ENCODE measurements at places on chromosomes 7 and 10.
A peak's percentile ranks its signal among the peaks of the same experiment; 100 is the strongest.

- no peak for DNase-seq
Observed at GRCh38 chr7:118040562-118040961, 143.4 kb upstream of the LSM8 start.

- no peak for DNase-seq
Observed at GRCh38 chr7:92944633-92945032, 108.3 kb upstream of the CDK6 start.

DNA sequence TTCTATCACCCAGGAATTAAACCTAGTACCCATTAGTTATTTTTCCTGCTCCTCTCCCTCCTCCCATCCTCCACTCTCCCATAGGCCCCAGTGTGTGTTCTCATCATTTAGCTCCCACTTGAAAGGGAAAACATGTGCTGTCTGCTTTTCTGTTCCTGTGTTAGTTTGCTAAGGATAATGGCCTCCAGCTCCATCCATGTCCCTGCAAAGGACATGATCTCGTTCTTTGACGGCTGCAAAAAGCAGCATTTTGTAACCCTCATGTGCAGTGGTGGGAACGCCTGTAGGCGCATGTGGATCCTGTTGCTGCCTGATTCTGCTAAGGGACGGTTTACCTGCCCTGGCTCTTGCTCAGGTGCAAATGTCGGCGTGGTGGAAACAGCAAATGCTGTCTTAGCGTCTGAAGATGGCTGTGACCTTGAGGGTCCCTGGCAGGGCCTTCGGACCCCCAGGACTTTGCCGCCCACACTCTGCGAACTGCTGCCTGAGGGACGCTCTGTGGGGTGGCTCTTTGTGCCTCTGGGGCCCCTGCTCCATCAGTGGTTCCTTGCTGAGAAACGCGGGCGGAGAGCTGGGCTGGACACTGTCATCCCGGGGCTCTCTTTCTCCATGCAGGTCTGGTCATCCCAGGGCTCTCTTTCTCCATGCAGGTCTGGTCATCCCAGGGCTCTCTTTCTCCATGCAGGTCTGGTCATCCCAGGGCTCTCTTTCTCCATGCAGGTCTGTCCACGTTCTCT, 5.6 kb upstream of the MTG1 start:
- DNase-seq, result no peak

GRCh38 chr7:151774951-151775350, 102.0 kb downstream of the PRKAG2 start:
- no peak for DNase-seq

DNA sequence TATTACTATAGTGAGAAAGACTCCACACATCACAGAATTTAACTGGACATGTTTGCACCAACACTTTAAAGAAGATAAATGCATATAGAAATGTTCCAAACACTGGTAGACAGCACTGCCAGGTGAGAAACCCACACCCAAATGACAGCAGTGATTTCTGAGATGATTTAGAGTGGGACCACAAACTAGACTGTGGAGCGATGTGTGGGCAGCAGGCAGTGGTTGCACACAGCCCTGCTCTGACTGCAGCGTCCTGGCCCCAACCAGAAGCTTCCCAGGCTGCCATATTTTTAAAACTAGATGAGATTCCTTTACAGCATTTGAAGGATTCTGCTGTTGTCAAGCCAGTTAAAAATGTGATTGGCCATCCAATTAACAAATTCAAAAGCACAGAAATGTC, 47.7 kb upstream of the COMMD3 start:
- DNase-seq, result no peak

- DNase-seq, result peak; percentile 66
Observed at GRCh38 chr7:116522247-116522646, 2.6 kb upstream of the CAV1 start.

DNA sequence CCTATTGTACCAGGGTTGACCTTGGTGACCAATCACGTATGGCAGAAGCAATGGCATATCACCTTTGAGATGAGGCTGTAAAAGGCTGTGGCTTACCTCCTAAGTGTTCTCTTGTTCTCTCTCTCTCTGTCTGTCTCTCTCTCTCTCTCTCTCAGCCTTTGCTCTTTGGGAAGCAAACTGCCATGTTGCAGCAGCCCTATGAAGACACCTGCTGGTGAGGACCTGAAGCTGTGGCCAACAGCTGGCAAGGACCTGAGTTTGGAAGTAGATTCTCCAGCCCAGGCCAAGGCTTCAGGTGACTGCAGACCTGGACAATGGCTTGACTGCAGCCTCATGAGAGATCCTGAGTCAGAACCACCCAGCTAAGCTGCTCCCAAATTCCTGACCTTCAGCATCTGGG, 161.4 kb downstream of the GPAM start:
- peak; percentile 5 for DNase-seq

DNA sequence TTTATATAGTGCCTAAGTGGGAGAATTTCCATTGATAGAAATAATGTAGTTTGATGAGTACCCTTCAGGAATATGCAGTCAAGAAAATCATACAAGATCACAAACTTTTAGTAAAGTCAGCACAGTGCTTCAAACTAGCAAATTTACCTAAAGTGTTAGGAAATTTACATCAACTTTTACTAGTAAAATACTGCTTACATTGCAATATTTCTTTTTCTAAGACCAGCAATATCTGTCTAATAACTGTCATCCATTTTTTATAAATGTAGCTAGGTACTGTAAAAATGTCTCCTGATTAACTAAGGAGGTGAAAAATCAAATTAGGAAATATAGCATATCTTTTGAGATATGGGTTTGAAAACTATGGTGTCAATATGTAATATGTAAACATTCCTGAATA, 405.4 kb downstream of the MDFIC start:
- DNase-seq, result no peak

- DNase-seq, result no peak
Observed at GRCh38 chr10:113047151-113047550, 97.1 kb downstream of the TCF7L2 start.

DNA sequence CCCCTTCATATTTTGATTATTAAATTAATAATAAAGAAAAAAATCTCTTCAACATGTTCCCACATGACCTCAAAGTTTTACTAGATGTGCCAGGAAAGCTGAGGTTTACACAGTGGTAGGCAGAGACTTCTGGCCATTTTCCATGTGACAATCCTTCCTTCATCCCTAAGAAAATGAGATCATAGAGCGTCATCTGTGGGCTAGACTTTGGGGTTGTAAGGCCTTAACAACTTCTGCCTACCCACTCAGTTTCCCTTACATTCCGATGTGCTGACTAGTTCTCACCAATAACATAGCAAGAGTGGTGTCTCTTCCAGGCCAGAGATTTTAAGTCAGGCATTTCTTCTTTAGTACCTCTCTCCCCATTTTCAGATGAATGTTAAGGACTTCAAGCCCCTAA, 171.1 kb upstream of the PHF14 start:
- no peak for DNase-seq

GRCh38 chr10:10332786-10333185, 684.9 kb upstream of the CELF2 start:
- DNase-seq, result no peak

DNA sequence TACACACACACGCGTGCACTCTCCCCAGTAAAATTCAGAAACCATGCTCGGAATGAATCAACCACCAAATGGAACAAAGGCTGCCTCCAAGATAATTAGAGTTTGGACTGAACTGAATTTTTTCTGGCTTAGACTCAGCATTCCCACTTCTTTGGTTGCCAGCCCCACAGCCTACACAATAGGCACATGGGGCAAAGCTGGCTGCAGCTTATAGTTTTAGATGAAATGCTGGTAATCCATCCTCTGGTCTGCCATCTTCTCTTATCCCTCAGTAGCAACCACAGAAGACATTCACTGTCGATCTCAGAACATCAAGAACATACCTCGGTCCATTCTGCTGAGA, 44.2 kb downstream of the PDE1C start:
- DNase-seq, result no peak

DNA sequence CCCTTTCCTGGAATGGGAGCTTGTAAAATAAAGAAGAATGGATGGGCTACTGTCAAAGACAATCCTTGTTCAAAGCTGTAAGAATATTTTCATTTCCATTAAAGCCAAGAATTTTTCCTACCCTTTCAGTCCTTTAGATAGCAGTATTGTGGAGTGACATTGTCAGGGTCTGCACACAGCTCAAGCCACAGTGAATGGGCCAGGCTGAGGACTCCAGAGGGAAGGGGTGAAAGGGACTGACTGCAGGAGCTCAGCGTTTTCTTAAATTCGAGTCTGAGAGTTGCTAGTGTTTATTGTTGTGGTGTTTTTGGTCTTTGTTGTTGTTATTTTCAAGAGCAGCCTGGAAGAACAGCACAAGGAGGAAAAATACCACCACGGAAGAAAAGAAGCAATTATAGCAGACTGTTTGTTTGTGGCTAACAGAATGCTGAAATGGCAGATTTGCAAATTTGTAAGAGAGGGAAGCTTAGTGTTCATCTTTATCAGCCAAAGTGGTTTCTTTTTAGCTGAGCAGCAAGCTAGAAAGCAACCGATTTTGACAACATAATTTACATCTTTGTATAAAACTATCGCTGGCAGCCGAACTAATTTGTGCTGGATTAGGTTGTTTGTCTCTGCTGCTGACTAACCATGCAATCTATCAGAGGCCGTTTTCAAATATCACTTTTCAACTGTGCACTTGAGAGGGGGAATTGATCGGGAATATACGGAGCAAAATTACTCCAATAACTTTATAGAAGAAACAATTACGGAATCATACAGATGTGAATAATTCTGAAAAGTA, 192.1 kb downstream of the LRMDA start:
- DNase-seq, result no peak

- no peak for DNase-seq
Observed at GRCh38 chr10:17206210-17206709, 4.8 kb upstream of the TRDMT1 start.

GRCh38 chr10:121774404-121774803, 153.4 kb downstream of the ATE1 start:
- no peak for DNase-seq

DNA sequence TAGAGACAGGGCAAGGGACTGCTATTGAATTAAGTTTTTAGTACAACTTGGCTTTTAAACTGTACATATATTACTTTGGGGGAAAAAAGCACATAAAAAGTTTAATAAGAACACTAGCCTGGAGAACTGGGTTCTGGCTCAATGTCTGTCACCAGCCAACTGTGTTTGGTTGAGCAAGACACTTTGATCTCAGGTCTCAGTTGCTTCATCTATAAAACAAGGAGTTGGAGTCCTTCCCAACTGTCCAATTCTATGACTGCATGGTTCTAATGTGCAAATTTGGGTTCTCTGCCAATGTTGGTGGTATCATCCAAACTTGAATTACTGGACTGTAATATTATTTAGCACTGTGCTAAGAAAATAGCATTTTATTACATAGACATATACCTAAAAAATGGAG, 50.3 kb downstream of the ATXN7L1 start:
- no peak for DNase-seq

DNA sequence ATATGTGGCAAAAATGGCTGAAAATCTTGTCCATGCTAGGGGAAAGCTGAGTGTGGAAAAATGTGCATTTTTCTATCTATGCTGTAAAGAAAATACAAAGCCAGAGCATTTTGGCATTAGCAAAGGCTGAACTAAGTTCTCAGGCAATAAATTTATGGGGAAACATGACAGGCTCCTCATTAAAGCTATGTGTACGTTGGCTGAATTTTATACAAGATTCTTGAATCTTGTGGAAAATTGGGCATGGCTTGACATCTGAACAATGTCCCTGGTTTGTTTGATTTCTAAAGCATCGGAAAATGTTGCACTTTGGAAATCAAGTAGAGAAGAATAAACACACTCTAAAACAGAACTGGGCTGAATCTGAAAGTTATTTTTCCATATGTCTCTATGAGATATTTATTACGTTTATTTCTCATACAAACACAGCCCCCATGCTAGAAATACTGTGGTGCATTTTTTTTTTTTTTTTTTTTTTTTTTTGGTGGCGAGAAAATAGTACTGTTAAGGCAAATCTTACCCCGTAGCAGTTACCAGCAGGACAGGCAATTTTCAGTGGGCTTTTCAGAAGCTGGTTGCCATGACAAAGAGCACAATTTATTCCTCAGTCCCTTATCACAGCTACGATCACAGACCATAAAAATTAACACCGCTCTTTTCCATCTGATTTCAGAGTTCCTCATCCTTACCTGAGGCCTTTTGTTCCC, 16.9 kb downstream of the CPA1 start:
- no peak for DNase-seq

DNA sequence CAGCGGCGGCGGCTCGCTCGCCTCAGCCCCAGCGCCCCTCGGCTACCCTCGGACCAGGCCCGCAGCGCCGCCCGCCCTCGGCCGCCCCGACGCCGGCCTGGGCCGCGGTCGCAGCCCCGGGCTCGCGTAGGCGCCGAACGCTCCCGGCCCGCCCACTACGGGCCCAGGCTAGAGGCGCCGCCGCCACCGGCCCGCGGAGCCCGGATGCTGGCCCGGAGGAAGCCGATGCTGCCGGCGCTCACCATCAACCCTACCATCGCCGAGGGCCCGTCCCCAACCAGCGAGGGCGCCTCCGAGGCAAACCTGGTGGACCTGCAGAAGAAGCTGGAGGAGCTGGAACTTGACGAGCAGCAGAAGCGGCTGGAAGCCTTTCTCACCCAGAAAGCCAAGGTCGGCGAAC, 18.2 kb upstream of the TSPAN33 start:
- peak; percentile 74 for DNase-seq

GRCh38 chr10:12405342-12406320, 56.3 kb downstream of the CAMK1D start:
- DNase-seq, result peak; percentile 16

- DNase-seq, result no peak
Observed at GRCh38 chr7:30660331-30661255, 21.7 kb downstream of the CRHR2 start.

GRCh38 chr7:142496545-142496991, 238.7 kb upstream of the PRSS58 start:
- peak; percentile 61 for DNase-seq

DNA sequence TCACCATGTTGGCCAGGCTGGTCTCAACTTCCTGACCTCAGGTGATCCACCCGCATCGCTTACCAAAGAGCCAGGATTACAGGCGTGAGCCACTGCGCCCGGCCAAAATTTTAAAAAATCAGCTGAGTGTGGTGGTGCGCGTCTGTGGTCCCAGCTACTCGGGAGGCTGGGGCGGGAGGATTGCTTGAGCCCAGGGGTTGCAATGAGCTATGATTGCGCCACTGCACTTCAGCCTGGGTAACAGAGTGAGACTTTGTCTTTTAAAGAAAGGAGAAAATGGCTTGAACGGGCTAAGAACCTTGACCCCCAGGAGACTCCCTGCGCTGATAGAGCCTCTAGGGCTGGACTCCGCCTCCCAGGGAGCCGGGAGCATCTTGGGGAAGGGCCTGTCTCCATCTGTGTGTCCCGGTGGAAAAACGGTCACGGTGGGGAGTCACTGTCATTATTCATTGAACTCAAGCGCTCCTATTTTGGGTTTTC, 760 bp upstream of the KCTD7 start:
- no peak for DNase-seq

- no peak for DNase-seq
Observed at GRCh38 chr7:96440328-96440727, 118.4 kb upstream of the SLC25A13 start.

- DNase-seq, result no peak
Observed at GRCh38 chr7:99340659-99341058, 15.0 kb downstream of the ARPC1A start.

Measured in GM23338 (cell line).